PC-9 (cell line): ENCODE measurements at places on chromosomes 5 and 9. TPM values are rescaled to one million over a fixed set of nuclear protein-coding genes. Genes with fewer than 3 reads are reported as not detected.

DNA sequence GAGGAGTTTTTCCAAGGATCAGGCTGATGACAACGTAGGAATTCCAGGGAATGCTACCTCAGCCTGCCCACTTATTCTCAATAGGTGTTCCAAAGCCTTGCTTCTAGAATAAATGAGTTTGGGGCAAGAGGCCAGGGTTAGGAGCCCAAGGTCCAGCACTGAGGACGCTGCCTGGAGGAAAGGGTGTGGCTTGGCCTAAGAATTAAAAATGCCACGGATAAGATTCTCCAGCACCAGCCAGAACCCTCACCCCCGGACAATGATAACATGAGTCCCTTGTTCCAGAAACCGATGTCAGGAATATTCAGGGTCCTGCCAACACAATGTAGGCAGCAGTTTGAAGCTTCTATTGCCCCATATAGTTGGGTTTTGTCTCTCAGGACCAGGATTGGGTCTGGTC, 7.6 kb downstream of the SPRY4 start:
- no peak overlapping the region; the same call in 1 of the 2 replicates for H3K27ac ChIP-seq
- H3K27me3 ChIP-seq = no peaks in the 10 kb centered on the region
- no peak overlapping the region for H3K4me3 ChIP-seq
- peaks cover 47% of the 10 kb centered on the region for H3K4me1 ChIP-seq
- peaks cover 60% of the 10 kb centered on the region for H3K36me3 ChIP-seq

DNA sequence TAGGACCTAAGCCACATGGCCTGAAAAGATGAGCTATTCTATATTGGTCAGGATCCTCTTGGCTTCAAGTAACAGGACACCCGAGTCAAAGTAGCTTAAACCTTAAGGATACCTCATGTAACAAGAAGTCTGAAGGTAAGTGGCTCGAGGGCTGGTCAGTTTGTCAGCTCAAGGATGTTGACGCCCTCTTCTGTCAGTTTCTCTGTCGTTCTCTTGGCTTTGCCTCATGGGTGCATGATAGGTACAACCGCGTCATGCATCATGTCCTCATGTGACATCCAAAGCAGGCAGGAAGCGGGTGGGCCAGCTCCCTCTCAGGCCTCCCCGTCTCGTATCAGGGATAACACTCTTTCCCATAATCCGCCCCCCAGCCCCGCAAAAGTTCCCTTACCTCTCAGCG, 22.1 kb upstream of the TCERG1 start:
- H3K27me3 ChIP-seq = no peaks in the 10 kb centered on the region
- no peak overlapping the region for H3K27ac ChIP-seq
- DNase-seq = no peak

DNA sequence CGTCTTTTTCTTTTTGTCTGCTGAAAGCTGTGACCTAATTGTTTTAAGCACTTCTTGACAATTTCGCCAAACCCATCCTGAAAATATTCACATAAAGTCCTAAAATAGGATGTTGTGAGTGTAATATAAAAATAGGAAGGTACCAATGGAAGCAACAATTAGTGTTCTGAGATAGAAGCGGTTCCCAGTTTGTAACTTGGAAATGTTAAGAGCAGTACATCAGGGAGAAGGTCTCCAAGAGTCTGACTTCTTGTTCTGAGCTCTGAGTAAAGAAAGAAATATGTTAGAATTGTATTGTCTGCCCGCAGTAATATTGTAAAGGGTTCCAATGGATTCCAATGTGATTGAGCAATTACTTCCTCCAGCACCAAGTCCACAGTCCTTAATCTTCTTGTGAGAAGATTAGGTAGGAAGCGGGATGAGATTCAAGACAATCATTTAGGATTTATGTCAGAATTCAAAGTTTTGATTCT, 3.9 kb downstream of the VCAN start:
- DNase-seq = no peak
- peaks cover 11% of the 10 kb centered on the region; the same call in 1 of the 2 replicates for H3K27me3 ChIP-seq
- H3K36me3 ChIP-seq = no peaks in the 10 kb centered on the region

IFNA7 gene
- not detected in 2 replicates for total RNA-seq

PAPPA gene
- 3.4 and 3.9 TPM in 2 replicates for total RNA-seq

PDCD1LG2 gene
- total RNA-seq = 0.55 and 1.4 TPM in 2 replicates
